Germinal center (tissue), 1 donor: ENCODE measurements at places on chromosomes 16 and 17.

- DNase-seq = no peak
These were observed 142.3 kb downstream of the RGS9 start for GRCh38 chr17:65279456-65279855.

- DNase-seq = no peak
These were observed 205.6 kb downstream of the RPTOR start for GRCh38 chr17:80750263-80750662.

GRCh38 chr16:86199182-86199581 lies 300.2 kb downstream of the IRF8 start:
- DNase-seq = no peak

- no peak for DNase-seq
These were observed 9.2 kb downstream of the HSBP1 start for GRCh38 chr16:83817022-83817421.
